ENCODE measurements at places on chromosomes 7 and 10. TPM values are rescaled to one million over a fixed set of nuclear protein-coding genes. Genes with fewer than 3 reads are reported as not detected.

The NYAP1 gene
- 1.0 TPM for total RNA-seq

DNA sequence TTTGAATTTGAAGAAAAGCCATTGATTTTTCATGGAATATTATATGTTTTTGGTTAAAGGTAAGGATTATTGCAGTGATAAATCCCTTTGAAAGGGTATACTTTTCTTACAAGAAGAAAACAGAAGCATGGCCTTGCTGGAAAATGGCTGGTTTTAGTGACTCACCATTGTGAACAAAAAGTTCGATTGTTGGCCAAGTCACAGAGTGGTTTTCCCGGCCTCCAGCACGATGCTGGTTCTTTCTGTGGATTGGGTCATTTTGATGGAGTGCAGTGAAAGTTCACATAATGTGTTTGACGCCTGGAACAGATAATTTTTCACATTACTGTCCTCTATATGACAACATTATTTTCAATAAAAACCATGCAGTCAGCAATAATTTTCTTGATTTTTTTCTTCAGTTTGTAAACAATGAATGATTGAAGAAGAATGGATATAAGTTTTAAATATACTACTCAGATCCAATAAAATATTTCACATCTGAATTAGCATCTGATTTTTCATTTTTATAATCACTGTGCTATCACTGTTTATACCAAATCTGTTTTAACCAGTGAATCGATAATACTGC is 60.9 kb downstream of the RBM20 start:
- H3K27me3 ChIP-seq, result no peaks in the 10 kb centered on the region
- H3K4me1 ChIP-seq, result no peaks in the 10 kb centered on the region
- no peaks in the 10 kb centered on the region for H3K36me3 ChIP-seq
- H3K27ac ChIP-seq, result no peak overlapping the region
- DNase-seq, result no peak

- H3K4me3 ChIP-seq, result no peak overlapping the region
- DNase-seq, result no peak
- H3K4me1 ChIP-seq, result no peaks in the 10 kb centered on the region
- H3K36me3 ChIP-seq, result no peaks in the 10 kb centered on the region
- peak overlapping the region; percentile 39 for H3K27ac ChIP-seq
- H3K27me3 ChIP-seq, result no peaks in the 10 kb centered on the region
Observed at GRCh38 chr7:140537750-140538482, 58.6 kb upstream of the MKRN1 start.

DNA sequence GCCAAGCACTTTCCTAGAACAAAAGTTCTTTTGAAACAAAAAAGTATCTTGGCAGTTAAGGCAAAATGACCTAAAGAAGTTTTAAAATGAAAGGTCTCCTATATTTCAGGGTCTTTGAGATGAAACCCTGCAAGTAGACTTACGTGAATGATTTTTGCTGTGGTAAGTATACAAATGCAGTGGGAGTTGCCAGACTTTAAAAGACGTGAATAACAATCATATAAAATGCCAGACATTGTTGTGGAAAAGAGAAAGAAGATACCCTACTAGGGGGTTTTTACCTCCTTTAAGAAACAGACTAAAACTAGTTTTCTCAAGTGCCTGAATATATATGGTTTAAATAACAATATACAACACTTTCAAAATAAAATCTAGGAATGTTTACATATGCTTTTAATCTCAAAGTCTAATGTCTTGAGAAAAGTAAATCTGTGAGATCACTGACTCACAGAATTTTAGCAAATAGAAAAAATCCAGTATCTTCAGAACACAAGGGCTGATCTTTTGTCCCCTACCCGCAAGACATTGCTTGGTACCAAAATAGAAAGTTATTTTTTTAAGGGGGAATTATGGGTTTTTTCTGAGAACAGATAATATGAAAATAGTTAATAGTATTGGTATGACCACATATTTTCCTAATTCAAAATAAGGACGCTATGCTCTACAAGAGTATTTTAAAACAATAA is 29.5 kb downstream of the LRRC17 start:
- no peak overlapping the region for H3K27ac ChIP-seq
- DNase-seq, result no peak
- H3K36me3 ChIP-seq, result no peaks in the 10 kb centered on the region

GRCh38 chr7:146956321-146956720 is 839.7 kb downstream of the CNTNAP2 start:
- no peak overlapping the region for H3K27ac ChIP-seq
- no peak for DNase-seq
- H3K27me3 ChIP-seq, result no peaks in the 10 kb centered on the region
- no peaks in the 10 kb centered on the region for H3K36me3 ChIP-seq
- no peaks in the 10 kb centered on the region for H3K4me1 ChIP-seq
- no peak overlapping the region for H3K4me3 ChIP-seq

The PVRIG gene
- 1.9 TPM for total RNA-seq

DNA sequence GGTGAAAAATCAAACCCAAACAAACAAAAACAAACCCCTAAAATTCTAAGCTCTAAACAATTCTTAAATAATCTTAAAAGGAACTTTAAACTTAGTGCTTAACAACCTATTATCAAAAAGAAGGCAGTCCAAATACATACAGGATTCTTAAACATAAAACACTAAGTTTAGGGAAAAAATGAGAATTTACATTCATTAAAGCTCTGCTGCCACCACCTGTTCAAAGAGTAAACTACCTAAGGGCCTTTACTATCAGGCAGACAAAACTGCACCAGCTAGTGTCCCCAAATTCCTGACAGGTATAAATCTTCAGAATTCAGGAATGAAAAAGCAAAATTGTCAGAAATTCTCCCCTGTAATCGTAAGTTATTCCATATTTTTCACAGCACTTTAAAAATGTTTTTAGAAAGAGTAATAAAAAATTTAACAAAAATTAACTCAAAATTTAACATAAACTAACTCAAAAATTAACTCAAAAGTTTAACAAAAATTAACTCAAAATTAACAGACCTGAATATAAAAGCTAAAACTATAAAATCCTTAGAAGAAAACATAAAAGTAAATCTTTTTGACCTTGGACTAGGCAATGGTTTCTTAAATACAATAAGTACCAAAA is 55.1 kb downstream of the PDZD8 start:
- peaks cover 6% of the 10 kb centered on the region for H3K4me1 ChIP-seq
- no peak for DNase-seq
- H3K27me3 ChIP-seq, result no peaks in the 10 kb centered on the region
- H3K27ac ChIP-seq, result no peak overlapping the region
- no peak overlapping the region for H3K4me3 ChIP-seq

The PTPRZ1 gene
- total RNA-seq, result 1.8 TPM

DNA sequence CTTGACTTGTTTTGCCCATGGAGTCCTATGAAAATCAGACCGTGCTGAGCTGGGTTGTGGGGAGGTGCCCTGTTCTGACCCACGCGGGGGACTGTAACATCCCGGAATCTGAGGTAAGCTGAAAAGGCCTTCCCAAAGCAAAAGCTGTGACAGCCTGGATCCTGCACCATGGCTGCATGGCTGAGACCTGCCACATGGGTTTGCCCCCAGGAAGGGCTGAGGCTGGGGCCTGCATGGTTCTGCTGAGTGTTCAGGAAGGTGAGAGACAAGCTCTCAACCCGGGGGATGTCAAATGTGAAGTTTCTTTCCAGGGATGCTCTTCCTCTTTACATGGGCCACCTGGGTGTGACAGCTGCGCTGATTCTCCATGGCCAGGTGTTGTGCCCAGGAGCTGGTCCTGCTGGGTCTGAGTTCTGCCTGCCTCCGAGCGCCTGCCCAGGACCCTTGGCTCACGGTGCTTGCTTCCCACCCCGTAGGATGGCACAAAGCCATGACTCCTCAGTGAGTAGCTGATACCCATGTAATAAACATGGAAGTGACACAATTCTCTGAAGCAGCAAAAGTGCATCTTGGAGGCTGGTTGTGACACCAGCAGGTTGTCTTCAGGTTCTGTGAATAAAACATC is 58.3 kb downstream of the VIPR2 start:
- H3K27ac ChIP-seq, result no peak overlapping the region
- no peaks in the 10 kb centered on the region for H3K4me1 ChIP-seq
- H3K27me3 ChIP-seq, result no peaks in the 10 kb centered on the region
- no peak overlapping the region for H3K4me3 ChIP-seq
- H3K36me3 ChIP-seq, result no peaks in the 10 kb centered on the region
- DNase-seq, result peak; percentile 11

DNA sequence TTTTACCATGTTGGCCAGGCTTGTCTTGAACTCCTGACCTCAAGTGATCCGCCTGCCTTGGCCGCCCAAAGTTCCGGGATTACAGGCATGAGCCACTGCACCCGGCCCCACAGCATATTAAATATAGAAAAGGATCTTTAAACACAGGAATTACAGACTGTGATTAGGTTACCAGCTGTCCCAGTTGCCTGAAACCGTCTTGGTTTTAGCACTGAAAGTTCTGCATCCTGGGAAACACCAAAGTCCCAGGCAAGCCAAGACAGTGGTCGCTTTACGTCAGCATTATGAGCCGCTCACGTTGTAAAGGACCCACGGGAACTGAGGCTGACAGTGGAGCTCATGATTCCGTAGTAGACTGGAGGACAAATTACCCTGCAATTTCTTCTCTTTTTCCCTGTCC is 69.0 kb upstream of the FAM180A start:
- no peaks in the 10 kb centered on the region for H3K4me1 ChIP-seq
- H3K4me3 ChIP-seq, result no peak overlapping the region
- no peak for DNase-seq
- no peaks in the 10 kb centered on the region for H3K27me3 ChIP-seq

DNA sequence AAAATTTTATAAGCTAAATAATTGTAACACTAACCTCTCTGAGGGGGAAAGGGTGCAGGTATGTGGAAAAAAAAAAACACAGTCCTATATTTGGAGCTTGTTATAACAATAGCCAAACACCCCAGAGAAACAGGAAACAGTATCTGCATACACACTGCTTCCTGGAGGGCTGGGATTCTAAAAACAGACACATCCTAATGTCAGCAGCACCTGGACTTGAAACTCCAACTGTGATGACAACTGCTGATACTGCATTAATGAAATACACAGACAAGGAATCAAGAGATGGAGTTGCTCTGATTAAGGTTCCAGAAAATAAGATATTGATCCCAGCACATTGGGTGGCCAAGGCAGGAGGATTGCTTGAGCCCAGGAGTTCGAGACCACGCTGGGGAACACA is 9.3 kb downstream of the DAGLB start:
- no peak overlapping the region for H3K4me3 ChIP-seq
- no peaks in the 10 kb centered on the region for H3K27me3 ChIP-seq
- peaks cover 3% of the 10 kb centered on the region for H3K36me3 ChIP-seq
- H3K27ac ChIP-seq, result peak overlapping the region; percentile 28
- peaks cover 61% of the 10 kb centered on the region for H3K4me1 ChIP-seq

- no peak overlapping the region for H3K27ac ChIP-seq
- no peaks in the 10 kb centered on the region for H3K27me3 ChIP-seq
- no peak for DNase-seq
- no peaks in the 10 kb centered on the region for H3K36me3 ChIP-seq
- H3K4me3 ChIP-seq, result no peak overlapping the region
Observed at GRCh38 chr10:6283655-6284054, 80.9 kb downstream of the PFKFB3 start.

DNA sequence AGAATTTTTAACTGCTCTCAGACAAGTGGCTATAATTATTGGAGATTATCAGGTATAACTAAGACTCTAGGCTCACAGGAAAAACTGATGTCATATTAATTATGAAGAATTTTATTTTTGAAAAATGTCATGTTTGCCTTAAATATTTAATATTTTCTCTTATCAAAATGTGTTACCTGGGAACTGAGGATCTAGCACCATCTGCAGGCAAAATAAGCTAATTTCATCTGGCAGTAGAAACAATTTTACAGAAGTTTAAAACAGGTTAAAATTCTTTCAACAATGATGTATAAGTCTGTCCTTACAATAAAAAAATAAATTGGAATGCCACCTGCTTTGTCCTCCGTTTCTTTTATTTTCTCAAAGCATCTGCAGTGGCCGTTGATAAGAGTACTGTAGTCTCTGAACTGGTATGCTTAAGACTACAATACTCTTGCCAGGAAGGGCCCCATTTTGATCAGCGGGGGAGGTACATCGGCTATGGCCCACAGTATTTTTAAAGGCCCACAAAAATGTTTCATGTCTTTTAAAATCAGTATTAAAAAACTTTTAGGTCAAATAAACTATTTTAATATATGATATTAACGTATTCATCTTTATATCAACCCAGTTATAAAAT is 81.3 kb downstream of the VWDE start:
- H3K36me3 ChIP-seq, result no peaks in the 10 kb centered on the region
- no peak overlapping the region for H3K4me3 ChIP-seq
- no peaks in the 10 kb centered on the region for H3K27me3 ChIP-seq
- no peak overlapping the region for H3K27ac ChIP-seq
- DNase-seq, result no peak

DNA sequence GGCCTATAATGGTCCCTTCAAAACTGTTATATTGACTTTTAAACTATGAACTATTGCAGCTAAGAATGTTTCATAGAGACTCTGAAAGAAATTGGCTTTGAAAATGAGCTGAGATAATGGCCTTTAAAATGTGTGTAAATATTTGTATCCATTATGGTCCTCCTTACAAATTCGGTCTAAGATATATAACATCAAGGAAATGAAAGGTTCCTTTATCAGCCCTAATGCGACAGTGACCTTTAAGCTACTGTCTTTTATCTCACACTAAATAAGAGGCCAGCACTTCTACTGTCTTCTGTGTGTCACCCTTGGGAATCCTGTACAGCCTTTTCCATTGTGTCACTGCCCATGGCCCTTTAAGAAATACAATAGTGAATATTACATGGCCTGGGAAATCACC is 19.5 kb downstream of the COL28A1 start:
- H3K4me3 ChIP-seq, result no peak overlapping the region
- no peak for DNase-seq
- H3K4me1 ChIP-seq, result no peaks in the 10 kb centered on the region
- no peaks in the 10 kb centered on the region for H3K36me3 ChIP-seq
- no peaks in the 10 kb centered on the region for H3K27me3 ChIP-seq
- no peak overlapping the region for H3K27ac ChIP-seq

- H3K36me3 ChIP-seq, result no peaks in the 10 kb centered on the region
- H3K4me1 ChIP-seq, result peaks cover 26% of the 10 kb centered on the region
- no peaks in the 10 kb centered on the region for H3K27me3 ChIP-seq
- H3K27ac ChIP-seq, result no peak overlapping the region
- H3K4me3 ChIP-seq, result no peak overlapping the region
- DNase-seq, result no peak
Observed at GRCh38 chr7:139918480-139918879, 89.4 kb downstream of the TBXAS1 start.

The PNLIPRP2 gene
- total RNA-seq, result not detected

DNA sequence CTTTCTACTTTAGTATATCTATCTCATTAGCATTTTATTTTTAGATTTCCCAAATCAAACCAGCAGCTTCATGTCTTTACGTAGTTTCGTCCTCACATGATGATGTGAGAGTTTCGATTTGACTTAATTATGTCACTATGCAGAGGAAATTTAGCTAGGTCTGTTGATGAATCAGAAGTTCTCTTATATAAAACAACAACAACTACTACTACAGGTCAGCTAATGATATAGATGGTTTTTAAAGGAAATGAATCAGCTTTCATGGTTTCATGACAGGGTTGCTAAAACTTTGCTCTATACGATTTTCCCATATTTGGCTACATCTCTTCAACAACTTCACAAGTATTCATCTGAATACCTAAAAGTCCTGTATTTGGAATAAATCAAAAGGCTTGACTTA is 28.6 kb downstream of the JAZF1 start:
- no peaks in the 10 kb centered on the region for H3K27me3 ChIP-seq
- no peaks in the 10 kb centered on the region for H3K36me3 ChIP-seq
- peaks cover 20% of the 10 kb centered on the region for H3K4me1 ChIP-seq
- H3K4me3 ChIP-seq, result no peak overlapping the region
- no peak for DNase-seq

The ZNF736 gene
- total RNA-seq, result 17.0 TPM
